ENCODE measurements at places on chromosomes 7 and 10.

GRCh38 chr7:77529279-77529678, 7.8 kb upstream of the PTPN12 start:
- DNase-seq: no peak

DNA sequence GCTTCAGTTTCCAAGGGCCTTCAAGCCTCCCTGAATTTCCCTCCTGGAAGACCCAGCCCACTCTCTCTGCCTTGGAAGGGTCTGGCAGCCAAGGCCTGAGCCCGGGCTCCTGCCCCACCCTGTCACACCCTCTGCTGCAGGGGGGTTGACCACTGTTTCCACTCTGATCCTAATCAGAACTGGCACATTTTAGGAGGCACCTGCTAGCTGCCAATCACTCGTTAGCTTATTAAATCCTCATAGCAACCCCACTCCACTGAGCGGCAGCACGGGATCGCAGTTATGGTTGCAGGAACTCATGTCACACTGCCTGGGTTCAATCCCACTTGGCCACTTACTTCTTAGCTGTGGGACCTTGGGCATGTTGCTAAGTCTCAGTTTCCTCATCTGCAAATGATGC, 12.9 kb downstream of the HSPB1 start:
- no peak for DNase-seq

- no peak for DNase-seq
Measured at GRCh38 chr10:64040781-64041180, 519.6 kb downstream of the REEP3 start.

GRCh38 chr10:132867801-132868644, 74.3 kb downstream of the CFAP46 start:
- no peak for DNase-seq

- no peak for DNase-seq
Measured at GRCh38 chr7:158933468-158934139, 77.2 kb downstream of the DYNC2I1 start.

DNA sequence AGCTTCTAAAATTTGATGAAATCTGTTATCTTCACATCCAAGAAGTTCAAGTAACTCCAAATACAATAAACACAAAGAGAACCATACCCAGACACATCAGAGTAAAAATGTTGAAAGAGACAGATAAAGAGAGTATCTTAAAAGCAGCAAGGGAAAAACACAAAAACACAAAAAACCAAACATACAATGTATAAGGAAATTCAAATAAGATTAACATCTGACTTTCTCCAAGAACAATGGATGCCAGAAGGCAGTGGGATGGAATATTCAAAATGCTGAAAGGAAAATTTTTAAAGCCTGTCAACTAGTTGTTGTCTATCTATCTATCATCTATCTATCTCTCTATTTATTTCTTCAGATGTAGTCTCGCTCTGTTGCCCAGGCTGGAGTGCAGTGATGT, 72.4 kb upstream of the MKLN1 start:
- DNase-seq: no peak

DNA sequence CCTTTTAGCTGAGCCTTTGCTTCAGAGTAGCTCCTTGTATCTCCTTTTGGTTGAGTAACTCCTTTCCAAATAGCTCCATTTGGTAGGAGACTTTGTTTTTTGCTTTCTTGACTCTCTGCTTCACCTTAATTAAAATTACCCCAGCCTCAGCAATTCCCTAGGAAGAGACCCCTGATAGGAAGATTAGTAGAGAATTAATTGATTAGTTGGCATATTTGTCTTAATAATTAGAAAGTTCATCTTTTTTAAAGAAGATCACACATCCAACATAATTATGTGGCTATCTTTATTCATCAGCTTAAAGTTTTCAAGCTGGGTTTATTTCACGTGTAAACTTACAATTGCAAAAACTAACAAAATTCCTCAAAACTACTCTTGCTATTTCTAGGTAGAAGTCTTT, 119.1 kb downstream of the LRRN3 start:
- no peak for DNase-seq

DNA sequence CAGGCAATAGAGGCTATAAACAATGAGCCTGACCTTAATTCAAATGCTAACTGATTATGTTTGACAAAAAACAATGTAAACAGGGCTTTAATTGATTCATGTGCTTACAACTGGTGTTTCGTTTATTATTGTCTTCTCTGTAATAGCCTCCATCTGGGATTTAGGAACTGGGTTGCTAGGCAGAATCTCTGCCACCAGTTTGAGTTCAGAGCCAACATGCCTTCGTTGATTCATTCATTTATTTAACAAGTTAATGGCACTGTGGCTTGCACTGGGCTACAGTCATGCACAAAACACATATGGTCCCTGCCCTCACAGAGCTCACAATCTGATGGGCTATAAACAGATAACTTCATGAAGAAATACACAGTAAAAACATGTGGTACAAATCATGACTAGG, 19.6 kb upstream of the CDHR3 start:
- no peak for DNase-seq

DNA sequence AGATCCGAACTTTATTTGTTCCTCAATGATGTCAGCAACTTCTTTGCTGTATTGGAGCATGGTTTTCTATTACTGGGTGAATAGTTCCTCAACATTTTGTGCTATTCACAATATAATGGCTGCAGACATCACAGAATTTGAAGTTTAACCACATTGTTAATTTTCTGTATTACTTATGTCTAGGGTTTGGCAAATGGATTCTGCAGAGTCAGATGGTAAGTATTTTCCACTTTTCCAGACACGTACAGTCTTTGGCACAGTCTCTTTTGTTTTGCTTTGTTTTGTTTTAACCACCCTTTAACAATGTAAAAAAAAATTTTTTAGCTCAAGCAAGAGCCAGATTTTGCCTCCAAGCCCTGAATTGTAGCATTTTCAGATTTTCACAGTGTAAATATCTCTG, 36.8 kb upstream of the FOXK1 start:
- DNase-seq: no peak

DNA sequence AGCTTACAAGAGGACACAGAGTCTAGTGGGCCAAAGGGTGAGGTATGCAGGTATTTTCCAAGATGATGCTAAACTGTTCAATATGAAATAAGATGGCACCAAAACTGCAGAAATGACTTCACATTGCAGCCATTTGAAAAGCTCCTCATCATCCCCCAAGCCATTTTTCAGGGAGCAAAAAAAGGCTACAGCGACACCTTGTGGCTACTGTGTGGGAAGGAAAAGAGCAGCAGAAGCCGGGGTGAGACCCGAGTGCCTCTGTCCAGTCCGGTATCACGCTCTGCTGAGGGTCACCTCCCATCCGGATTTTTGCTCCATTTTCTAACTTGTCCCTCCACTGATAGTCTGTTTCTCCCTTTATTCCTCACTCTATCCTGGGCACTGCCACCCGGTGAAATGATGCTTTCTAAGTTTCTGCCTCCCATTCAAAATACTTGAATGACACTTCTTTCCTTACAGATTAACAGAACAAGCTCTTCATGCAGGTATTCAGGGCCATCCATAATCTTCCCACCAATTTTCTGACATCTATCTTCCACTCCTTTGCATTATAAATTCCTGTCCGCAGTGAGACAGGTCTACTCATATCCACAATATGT, 220.2 kb downstream of the DGKI start:
- no peak for DNase-seq

GRCh38 chr7:151038951-151039849, 9.1 kb upstream of the ASIC3 start:
- DNase-seq: no peak

- no peak for DNase-seq
Measured at GRCh38 chr7:65235586-65235985, 138.1 kb upstream of the ZNF92 start.

GRCh38 chr10:32963096-32963495, 5.1 kb upstream of the ITGB1 start:
- no peak for DNase-seq

DNA sequence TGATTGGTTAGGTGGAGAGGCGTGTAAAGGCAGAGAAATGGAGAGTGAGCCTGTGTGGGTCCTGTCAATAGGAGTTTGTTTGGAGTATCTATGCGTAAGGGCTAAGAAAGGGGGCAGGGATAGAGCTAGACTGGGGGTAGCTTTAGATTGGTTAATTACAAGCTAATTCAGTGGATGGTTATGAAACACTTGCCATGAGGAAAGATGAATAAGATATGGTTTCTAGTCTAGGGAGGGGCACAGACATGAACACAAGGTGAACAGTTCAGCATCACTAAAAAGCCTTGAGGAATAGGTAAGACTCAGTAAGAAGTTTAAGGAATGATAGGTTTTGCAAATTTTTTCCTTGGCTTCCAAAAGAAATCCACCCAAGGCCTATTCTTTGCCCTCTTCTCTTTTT, 50.6 kb downstream of the PLPP4 start:
- no peak for DNase-seq

DNA sequence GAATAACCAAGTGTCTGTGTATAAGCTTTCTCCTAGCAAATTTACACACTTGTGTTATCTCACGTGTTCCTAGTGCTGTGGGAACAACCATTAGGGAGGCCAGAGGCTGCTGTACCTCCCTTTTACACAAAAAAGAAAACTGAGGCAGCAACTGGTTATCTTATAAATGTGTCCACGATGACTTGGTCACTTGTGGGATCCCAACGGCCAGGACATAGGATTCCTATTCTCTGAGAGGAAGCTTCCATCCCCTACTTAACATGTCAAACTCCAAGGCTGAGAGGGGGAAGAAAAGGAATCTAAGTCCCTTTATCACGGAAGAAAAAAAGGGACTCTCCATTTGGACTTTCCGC, 484 bp downstream of the ZNF438 start:
- no peak for DNase-seq

DNA sequence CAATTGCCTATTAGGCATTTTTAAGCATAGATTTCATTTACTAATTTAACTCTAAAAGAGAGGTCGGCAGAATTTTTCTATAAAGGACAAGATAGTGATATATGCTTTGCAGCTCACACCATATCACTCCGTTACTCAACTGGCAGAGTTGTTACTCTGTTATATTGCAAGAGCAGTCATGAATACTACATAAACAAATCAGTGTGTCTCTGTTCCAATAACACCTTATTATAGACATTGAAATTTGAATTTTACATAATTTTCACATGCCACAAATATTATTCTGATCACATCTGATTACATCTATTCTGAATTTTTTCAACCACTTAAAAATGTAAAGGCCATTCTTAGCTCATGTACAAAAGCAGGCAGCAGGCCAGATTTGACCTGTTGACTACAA, 853.9 kb upstream of the LRRTM3 start:
- no peak for DNase-seq

- DNase-seq: no peak
Measured at GRCh38 chr10:11783558-11783865, 39.6 kb upstream of the PROSER2 start.

DNA sequence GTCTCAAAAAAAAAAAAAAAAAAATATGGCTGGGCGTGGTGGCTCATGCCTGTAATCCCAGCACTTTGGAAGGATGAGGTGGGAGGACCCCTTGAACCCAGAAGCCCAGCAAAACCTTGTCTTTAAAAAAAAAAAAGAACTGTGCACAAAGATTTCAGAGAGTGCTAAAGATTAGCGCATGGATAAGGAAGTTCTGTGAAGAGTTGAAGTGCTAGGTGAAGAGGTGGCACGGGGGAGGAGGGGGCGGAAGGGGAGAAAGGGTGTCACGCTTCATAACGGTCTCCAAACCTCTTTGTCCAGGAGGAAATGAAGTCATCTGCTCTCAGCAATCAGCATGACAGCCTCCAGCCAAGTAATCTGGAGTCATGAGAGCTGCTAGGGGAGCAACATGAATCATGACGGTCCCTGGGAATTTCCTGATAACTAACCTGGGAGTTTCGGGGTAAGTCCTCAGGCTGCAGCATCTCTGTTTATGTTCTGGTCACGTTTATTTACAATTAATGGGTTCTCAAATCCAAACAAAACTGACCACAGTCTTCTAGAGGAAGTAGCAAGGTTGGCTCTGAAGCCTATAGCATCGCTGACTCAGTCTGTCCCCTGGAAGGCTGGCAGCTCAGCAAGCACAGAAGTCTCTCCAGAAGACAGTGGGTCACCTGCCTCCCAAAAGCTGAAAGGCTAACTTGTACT, 1.9 kb upstream of the PLAU start:
- no peak for DNase-seq

DNA sequence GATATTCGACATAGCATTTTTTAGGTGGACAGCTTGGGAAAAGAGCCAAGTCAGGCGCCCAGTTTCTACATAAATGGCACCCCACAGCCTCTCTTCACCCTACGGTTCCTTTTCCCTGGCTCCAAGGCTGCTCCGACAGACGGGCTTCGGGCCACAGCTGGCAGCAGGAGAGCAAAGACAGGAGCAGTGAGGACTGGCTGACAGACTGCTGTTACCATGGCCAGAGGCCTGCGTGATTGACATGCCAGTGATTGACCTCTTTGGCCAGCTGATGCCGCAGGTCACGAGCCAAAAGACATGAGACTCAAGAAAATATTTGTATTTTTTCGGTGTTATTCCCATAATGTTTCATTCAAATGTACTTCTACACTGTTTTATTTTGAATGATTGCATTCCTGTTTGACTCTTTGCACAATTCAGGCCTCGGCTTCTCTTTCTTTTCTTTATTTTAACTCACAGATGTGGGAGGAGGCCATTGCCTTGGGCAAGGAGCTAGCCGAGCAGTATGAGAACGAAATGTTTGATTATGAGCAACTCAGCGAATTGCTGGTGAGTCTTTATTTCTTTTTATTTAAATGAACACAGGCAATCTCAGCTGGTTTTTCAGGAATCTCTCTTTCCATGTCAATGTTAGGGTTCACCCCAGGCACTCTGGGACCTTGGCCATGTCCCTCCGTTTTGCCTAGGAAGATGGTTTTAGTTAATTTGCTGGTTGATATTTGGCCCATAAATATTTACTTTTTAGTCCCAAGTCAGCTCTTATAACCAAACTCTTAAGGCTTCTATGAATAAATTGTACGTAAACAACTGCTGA, 146.3 kb upstream of the NPS start:
- no peak for DNase-seq

- no peak for DNase-seq
Measured at GRCh38 chr7:108030516-108030915, 27.6 kb upstream of the LAMB1 start.

DNA sequence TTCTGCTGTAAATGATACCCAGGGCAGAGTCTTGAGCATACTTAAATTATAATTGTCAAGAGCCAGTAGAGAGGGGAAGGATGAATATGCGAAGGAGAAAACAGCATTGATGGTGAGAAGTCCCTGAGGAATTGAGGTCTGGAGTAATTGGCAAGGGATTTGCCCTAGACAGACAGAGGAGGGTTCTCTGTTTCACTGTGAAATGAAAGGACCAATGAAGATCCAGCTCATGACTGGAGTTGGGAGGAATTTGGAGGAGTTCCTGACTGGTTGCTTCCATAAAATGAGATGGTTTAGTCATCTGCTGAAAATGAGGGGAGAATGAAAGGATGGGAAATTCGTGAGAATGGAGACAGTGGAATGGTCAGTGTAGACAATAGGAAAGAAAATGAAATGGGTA, 6.8 kb downstream of the PRPF18 start:
- no peak for DNase-seq

- DNase-seq: no peak
Measured at GRCh38 chr10:125661431-125661940, 21.5 kb downstream of the TEX36 start.

DNA sequence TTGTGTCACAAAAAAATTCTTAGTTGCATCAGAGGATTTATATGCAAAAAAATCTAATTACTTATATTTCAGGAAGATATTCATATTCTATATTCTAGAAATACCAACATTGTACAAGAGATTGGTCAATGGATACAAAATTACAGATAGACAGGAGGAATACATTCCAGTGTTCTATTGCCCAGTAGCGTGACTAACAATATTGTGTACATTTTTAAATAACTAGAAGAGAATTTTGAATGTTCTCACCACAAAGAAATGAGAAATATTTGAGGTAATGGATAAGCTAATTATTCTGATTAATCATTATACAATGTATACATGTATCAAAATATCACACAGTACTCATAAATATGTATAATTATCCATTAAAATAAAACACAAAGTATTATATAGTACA, 253.3 kb downstream of the IPMK start:
- no peak for DNase-seq

Measured in naive thymus-derived CD8-positive, alpha-beta T cell (primary cell).